ENCODE measurements at places on chromosomes 1 and 21.

DNA sequence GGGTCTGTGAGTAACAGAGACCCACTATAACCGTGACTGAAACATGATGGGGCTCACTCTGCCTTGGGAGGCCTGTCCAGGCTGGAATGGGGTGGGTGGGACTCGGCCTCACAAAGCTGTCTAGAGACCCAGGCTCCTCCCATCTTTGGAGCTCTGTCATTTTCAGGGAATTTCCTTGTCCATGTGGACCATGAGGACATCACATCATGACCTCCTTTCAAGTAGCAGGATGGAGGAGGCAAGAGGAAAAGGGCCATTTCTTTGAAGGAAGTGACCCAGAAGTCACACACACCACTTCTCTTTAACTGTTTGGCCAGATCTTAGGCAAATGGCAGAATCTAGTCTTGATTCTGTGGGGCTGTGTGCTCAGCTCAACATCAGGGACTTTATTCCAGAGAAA lies 79.9 kb downstream of the CNIH3 start:
- DNase-seq: no peak

GRCh38 chr1:178688244-178688643 lies 36.8 kb upstream of the RALGPS2 start:
- no peak for DNase-seq

DNA sequence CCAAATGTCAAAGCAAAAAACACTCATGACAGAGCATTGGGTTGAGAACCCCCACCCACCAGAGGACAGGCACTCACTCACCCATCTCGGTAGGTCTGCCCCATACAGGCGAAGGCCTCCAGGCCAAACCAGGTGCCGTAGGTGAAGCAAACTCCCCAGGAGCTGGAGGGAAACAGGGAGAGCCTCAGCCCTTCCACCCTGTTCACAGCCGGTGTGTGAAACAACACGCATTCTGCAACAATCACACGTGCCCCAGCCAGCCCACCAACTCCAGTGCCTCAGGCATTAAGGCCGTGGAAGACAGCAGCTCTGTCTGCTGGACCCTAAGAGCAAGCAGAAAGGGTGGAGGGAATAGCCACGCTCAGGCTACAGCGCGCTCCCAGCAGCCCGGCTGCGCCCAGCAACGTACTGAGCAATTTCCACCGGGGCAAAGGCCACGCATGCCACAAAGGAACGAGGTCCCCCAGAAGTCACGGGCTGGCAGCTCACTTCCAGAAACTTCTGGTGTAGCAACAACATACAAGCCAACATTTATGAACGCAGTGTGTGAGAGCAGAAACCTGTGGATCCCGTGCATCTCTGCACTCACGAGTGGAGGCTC lies 11.4 kb upstream of the SPATC1L start:
- DNase-seq: peak; percentile 64

DNA sequence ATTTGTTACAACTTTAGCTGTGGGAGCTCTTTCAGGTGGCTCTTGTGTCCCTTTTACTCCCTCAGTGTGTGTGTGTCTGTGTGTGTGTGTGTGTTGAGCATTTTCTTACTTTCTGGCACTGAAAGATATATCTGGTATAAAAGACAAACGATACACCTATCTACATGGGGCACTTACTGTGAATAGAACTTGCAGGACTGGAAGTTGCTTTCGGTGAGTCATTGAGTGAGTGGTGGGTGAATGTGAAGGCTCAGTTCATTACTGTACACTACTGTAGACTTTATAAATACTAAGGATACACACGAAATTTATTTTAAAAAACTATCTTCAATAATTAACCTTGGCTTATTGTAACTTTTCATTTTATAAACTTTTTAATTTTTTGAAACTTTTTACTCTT lies 38.7 kb downstream of the BTBD8 start:
- DNase-seq: no peak

GRCh38 chr1:64757213-64757612 lies 12.3 kb downstream of the RAVER2 start:
- DNase-seq: no peak

DNA sequence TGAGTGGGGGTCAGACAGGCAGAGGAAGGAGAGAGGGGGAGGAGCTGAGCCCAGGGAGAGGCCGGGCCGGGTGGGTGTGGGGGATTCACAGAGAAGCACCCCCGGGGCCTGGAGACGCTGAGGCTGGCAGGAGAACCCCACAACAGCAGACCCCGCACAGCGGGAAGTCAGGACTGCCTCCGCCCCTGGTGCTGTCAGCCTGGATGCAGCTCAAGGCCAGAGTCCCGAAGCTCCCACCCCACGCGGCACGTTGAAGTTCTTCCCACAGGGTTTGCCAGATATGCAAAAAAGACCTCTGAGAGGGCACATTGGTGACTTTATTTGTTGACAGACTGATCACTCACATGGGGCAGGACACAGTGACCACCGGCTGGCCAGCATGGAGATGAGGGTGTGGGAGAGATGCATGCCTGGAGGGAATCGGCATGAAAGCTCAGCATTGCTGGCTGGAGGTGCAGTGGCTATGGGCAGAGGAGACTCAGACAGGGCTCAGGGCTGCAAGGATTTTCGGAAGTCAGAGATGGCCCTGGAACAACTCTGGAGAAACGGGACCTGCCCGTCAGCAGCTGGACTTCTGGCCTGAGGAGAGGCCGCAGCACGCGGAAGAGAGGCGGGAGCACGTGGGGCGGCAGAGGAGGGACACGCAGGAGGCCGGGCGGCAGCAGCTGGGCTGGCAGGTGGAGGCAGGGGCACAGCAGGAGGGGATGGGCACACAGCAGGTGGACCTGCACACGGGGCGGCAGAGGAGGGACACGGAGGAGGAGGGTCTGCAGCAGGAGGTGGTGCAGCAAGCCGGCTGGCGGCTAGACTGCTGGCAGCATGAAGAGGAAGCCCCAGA lies 885 bp downstream of the KRTAP10-3 start:
- DNase-seq: no peak

Data from cardiac septum (tissue), 1 donor.